Left renal pelvis (tissue), 4 donors: ENCODE measurements at places on chromosomes 7 and 10.

- no peak for DNase-seq
Measured at GRCh38 chr7:3239291-3239691, 61.8 kb upstream of the SDK1 start.

- DNase-seq, result no peak
Measured at GRCh38 chr10:63637901-63638327, 116.7 kb downstream of the REEP3 start.

DNA sequence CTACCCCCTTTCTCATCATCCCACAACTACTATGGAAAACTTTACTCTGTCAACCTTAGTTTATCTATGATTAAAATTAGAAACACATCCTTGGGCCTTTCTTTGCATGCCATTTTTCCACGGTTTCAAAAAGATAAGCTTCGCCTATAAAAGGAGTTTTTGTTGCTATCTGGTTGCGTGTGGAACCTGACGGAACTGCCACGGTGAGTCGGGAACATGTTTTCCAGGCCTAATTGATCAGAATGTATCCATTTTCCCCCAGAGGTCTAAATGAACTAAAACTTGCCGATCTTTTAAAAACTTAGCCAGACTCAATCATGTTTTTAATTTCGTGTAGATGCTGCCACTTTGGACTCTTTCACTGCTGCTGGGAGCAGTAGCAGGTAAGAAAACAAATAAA lies at the start of gene PNLIP:
Gene PNLIP (plus strand): TSS at position 176 of the 400 bp plus-strand sequence. CDS start 162 bp downstream, at position 338.
- DNase-seq, result no peak

GRCh38 chr7:20152511-20152910 lies 64.7 kb downstream of the MACC1 start:
- DNase-seq, result no peak

DNA sequence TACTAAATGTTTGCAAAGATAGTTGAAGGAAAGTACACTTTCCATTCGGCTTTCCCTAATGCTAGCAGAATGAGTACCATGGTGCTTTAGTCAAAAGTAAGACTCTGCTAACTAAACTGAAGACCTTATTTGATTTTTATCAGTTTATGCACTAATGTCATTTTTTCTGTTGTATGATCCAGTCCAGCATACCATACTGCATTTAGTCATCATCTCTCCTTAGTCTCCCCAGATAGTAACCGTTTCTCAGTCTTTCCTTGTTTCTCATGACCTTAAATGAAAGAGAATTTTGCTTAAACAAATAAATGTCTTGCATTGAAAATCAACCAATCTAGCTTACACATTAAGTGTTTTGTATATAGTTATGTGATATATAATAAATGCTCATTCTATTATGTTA lies 529.5 kb upstream of the SEMA3D start:
- no peak for DNase-seq

DNA sequence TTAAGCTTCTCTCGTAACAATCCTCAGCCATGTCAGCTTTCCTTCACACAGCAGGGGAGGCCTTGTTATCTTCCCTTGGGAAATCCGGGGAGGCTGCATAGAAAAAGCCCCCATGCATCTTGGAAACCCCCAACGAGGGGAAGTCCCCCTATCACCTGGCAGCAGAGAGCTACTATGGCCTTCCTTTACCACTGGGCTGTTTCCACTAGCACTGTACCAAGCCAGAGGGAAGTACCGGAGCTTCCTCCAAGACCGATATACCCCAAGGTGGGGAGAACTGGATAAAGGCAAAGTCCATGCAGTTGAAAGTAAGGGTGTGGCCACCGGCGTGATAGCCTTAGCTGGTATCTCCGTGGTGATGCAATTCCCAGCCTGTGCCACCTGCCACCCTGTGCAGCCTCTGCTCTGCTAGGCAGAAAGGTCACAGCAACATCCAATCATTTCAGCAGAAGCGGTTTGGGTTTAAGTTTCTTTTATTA lies 4.4 kb upstream of the CLIP2 start:
- DNase-seq, result no peak
